NCI-H774 (cell line): ENCODE measurements at places on chromosomes 7 and 10.

- DNase-seq = no peak
Measured at GRCh38 chr10:125023255-125023654, 81.3 kb downstream of the ZRANB1 start.

DNA sequence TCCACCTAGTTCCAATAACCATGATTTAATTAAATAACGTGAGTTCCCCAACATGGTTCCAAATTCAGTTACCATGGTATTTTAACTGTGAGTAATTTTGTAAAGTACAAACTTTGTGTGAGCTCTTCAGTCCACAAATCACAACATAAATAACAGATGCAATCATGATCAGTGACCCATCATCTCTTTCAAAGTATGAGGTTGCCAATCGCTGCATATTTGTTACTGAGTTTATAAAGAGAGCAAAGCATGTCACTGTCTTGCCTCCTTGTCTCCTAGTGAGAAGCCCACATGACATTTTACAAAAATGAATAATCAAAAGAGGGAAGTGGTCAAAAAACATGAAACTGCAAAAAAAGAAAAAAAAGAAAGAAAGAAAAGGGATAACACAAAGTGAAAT is 69.1 kb upstream of the PDSS1 start:
- DNase-seq = no peak

- no peak for DNase-seq
Measured at GRCh38 chr7:96297876-96298275, 24.0 kb downstream of the SLC25A13 start.

DNA sequence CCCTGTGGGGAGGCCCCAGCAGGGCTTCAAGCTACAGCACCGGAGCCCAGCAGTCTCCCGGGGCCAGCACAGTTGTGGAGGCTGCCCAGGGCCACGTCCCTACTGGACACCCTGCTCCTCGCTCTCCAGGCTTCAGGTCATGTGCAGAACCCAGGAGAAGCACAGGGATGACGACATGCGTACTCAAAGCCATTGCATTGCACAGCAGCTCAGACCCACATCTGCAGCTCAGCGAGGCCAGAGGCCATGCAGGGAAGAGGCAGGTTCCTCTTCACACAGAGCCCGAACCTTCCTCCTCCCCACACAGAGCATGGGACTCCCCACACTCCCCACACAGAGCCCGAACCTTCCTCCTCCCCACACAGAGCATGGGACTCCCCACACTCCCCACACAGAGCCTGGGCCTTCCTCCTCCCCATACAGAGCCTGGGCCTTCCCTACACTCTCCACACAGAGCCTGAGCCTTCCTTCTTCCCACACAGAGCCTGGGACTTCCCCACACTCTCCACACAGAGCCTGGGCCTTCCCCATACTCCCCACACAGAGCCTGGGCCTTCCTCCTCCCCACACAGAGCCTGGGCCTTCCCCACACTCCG is 12.3 kb downstream of the CFAP46 start:
- DNase-seq = no peak

GRCh38 chr10:121975295-121976086 is 474 bp upstream of the NSMCE4A start:
- DNase-seq = no peak

GRCh38 chr7:37323966-37324365 is 124.7 kb downstream of the ELMO1 start:
- DNase-seq = no peak

GRCh38 chr7:22426463-22427094 is 69.6 kb upstream of the RAPGEF5 start:
- DNase-seq = no peak

DNA sequence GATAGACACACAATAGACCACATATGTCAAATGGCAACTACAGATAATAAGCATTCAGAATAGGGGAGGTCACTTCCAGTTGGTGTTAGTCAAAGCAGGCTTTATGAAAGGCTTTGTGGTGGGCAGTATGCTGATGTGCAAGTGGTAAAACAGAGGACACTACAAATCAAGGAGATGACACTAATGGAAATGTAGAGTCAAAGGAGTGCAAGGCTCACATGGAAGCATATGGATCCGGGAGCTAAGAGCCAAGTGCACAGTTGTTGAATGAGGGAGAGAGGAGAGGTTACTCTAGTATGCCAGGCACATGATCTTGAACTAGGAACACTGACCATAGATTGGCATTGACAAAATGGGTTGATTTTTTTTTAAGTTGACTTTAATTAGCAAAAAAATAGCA is 62.7 kb downstream of the GRM3 start:
- no peak for DNase-seq

DNA sequence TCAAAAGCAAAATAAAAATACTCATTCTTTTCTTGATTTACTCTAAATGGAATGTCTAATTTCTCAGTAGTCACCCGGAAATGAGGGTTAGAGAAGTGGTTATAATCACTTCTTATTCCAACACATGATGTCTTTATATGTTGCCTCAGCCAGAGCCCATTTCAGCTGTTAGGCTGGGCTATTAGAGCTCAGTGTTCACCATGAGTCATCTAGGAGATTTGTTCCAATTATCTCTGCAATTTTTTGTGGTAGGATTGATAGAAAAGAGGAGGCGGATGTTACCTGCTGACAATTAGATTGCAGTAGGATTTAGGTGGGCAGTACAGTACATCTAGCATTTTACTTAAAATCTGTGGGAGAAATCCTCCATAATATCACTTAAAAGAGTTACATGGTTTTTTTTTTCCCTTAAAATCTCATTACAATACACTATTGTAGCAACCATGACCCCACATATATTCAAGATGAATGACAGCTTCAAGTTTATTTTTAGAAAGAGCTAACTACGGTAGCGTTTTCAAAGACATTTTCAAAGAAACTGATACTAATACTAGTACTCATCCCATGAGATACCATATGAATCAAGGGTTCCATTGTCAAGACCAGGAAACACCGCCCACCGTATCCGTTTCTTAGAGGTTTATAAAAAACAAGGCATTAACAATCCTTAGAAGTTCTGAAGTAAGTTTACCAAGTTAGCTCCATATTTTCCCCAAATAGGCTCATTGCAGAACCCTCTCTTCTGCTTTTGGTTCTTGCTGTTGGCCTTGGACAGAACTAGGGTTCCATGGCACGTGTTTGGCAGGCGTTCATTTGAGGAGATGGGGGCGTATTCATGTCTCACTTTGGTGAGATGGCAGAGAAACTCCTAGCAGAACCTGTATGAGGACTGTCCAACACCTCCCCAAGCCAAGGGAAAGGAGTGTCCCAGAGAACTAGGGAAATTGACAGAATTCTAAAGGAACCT is 10.4 kb downstream of the CPA2 start:
- DNase-seq = no peak

GRCh38 chr10:98272656-98273055 is 4.7 kb upstream of the LOXL4 start:
- no peak for DNase-seq

DNA sequence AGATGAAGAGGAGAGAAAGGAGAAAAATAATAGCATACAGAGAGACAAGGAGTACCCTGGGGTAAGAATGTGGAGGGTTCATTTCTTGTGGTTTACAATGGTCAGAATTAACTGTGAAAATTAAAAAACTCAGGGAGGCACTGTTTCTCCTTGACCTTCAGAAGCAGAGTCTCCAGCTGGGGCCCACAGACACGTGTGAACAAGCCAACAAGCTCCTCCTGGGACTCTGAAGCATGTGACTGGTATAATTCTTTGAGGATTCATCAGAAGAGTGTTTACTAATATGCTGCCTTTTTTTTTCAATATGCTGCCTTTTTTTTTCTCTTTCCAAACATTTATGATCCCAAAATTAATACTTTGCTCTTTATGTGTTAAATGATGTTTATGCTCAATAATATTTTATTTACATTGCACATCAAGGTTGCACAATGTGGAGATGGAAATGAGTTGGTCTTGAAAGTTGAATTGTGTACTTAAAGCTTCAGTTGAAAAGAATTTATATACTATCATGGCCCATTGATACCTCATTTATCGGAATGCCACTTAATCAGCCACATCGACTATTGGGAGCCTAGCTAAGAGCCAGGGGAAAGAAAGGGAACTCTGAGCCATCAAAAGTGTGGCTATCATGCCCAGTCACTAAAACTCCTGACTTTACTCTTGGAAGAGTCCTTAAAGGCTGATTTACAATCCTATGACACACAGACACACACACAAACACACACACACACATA is 134.7 kb upstream of the RHOBTB1 start:
- no peak for DNase-seq

DNA sequence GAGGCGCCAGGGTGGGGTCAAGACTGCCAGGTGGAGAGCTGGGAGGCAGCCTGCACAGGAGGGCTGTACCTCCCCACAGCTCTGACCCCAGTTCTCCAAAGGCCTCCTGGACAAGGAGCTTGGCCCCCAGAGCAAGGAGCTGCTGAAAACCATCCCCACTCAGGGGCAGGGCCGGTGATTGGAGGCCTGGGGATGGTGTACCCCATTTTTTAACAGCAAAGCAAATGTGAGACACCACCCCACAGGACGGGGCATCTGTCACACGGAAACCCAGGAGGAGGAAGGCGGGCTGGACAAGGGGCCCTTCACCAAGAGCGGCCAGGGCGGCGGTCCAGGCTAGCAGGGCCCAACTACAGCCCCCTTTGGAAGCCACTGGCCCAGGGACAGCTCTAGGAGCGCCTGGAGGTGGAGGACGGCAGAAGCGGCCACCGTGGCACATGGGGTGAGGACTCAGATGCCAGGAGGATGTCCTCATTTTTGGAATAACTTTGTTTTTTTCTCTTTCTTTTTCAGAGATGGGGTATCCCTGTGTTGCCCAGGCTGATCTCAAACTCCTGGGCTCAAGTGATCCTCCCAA is 56.4 kb upstream of the TNRC18 start:
- no peak for DNase-seq

DNA sequence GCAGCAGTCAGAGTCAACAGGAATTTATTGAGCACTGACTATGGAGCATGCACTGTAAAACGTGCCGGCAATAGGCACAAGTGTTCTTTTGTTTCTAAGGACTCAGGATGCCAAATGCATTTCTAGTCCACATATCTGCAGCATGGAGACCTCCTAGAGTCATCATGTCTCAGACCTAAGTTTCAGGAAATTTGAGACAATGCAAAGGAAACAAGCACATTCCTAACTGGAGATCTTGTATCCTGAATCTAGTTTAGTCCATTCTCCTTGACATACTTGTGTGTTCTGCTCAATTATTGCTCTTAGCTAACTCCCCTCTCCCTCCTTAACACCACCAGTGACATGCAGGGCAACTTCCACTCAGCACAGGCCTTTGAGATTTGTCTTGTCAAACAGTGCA is 173.2 kb downstream of the ZNF438 start:
- no peak for DNase-seq

- DNase-seq = peak; percentile 44
Measured at GRCh38 chr7:116671681-116672595, at the start of gene MET. Gene MET (plus strand): TSS chr7:116672196. CDS start chr7:116699085, 26,889 bp downstream.

GRCh38 chr10:61390851-61391250 is 62.3 kb downstream of the TMEM26 start:
- DNase-seq = no peak

- no peak for DNase-seq
Measured at GRCh38 chr7:159108941-159109652, 35.6 kb downstream of the VIPR2 start.

GRCh38 chr10:71836596-71836974 is 14.5 kb downstream of the PSAP start:
- no peak for DNase-seq

DNA sequence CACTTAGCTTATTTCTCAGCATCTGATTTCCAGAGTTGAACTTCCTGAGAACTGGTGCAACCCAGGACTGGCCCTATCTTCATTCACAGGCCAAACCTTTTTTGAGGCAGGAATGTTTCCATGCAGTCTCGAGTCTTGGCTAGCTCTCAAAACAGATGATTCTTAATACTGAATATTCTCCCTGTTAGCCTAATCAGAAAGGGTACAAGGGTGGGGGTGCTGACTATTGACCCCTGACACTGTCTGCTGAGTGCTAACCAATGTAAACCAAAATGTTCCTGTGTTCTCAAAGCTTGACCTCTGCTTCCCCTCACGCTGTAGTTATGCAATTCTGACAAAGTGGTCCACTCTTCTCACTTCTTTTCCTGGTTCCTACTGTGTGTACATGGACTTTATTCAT is 25.3 kb downstream of the VWDE start:
- no peak for DNase-seq

DNA sequence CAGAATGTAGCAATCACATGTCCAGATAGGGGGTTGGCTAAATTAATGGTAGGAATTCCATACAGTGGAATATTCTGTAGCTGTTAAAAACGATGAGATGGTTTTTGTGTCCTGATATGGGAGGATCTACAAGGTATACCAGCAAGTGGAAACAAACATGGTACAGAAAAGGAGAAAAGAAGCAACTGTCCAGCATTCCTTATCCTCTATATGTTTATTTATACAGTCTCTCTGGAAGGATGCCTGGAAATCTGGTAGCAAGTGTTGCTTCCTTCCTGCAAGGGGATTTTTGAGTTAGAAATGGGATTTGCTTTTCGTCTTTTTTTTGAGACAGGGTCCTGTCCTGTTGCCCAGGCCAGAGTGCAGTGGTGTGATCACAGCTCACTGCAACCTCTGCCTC is 19.3 kb downstream of the IL15RA start:
- DNase-seq = no peak

DNA sequence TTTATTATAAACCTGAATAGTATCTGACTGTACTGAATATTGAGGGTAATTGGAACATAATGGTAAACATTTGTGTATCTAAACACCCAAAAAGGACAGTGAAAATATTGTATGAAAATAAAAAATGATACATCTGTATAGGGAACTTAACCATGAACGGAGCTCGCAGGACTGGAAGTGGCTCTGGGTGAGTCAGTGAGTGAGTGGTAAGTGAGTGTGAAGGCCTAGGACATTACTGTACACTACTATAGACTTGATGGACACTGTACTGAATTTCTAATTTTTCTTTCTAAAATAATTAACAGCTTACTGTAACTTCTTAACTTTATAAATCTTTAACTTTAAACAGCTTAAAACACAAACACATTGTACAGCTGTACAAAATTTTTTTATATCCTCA is 454.5 kb upstream of the FZD8 start:
- no peak for DNase-seq

DNA sequence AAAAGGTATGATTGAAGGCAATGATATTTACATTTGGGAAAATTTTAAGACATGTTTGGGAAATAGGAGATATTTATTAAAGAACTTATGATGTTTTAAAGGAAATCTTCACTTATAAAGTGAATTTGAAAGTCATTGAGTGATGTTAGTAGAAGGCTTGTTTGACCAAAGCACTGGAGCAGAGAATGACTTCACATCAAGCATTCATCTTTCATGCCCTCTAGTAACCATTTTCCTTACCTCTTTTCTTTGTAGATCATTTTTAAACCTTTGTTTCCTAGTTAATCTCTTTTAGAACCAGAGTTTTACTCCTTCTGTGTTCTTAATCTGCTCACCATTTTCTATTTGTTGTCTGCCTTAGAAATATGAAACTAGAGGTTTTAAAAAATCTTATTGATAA is 111.3 kb upstream of the FOXP2 start:
- no peak for DNase-seq
